Stimulated activated CD4-positive, alpha-beta T cell treated with anti-CD3 and anti-CD28 coated beads, TNF-alpha, amount 100 ng/mL, for 48 hours (primary cell): ENCODE measurements at places on chromosomes 6 and 20.

GRCh38 chr6:165163519-165163918, 145.9 kb downstream of the C6orf118 start:
- no peak for DNase-seq

- DNase-seq = no peak
Observed at GRCh38 chr20:31682927-31683326, 39.7 kb downstream of the BCL2L1 start.

- DNase-seq = no peak
Observed at GRCh38 chr6:17653198-17653882, 53.2 kb downstream of the FAM8A1 start.

DNA sequence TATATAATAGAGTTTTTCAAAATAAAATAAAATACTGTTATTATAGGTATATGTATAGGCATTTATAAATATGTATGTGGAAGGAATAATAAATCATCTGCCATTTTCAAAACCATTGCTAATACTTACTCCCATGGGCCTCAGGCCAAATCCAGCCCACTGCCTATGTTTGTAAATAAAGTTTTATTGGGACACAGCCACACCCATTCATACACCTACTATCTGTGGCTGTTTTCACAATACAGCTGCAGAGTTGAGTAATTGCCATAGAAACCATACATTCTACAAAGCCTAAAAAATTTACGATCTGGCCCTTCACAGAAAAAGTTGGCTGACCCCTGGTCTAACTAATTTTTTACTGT, 9.5 kb downstream of the ALDH5A1 start:
- DNase-seq = no peak

GRCh38 chr6:130070326-130070725, 51.9 kb downstream of the L3MBTL3 start:
- DNase-seq = no peak

DNA sequence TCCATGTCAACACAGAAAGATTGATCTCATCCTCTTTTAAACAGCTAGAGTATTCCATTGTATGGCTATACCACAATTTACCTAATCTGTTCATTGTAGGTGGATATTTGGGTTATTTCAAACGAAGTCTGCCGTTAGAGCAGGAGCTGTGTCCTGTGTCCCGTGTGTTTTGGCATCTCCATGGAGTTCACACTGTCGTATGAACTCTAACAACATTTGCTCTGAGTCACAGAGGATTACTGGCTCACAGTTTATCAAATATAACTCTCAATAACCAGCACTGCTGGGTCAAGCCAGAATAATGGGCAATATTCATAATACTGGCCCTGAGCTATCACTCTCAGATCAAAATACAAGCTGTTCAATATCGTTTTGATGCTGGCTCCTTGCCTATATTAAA, 16.4 kb downstream of the TRAM2 start:
- no peak for DNase-seq

DNA sequence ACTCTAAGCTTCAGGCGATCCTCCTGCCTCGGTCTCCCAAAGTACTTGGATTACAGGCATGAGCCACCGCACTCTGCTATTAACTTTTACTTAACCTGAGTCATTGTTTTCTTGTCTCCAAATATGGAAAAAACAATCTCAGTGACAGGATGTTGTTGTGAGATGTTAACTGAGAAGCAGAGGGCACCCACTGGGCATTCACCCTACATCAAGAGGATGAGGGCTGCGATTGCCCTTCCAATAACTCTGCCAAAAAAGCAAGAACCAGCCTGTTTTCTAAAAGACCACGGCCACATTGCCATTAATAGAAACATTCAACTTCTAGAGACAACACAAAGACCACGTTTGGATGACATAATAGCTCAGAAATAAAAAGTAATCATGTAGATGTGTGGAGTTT, 107.6 kb upstream of the SGK1 start:
- no peak for DNase-seq

DNA sequence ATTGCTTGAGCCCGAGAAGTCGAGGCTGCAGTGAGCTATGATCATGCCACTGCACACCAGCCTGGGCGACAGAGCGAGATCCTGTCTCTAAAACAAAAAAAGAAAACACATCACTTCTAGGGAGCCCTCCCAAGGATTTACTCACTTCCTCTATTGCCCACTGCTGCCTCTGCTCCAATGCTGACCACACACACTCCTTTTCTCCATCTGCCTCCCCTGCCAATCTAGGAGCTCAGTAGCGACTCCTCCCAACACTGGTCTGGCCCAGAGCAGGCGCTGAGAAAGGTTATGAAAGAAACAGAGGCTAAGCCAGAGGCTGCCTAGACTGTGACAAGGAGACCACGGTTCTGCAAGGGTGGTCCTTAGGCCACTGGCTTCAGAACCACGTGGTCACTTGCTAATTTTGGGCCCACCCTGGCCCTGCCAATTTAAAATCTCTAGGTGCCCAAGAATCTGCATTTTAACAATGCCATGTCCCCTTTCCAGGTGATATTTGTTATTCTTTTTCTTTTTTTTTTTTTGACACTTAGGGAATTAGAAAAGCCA, 1.3 kb upstream of the E2F1 start:
- no peak for DNase-seq

DNA sequence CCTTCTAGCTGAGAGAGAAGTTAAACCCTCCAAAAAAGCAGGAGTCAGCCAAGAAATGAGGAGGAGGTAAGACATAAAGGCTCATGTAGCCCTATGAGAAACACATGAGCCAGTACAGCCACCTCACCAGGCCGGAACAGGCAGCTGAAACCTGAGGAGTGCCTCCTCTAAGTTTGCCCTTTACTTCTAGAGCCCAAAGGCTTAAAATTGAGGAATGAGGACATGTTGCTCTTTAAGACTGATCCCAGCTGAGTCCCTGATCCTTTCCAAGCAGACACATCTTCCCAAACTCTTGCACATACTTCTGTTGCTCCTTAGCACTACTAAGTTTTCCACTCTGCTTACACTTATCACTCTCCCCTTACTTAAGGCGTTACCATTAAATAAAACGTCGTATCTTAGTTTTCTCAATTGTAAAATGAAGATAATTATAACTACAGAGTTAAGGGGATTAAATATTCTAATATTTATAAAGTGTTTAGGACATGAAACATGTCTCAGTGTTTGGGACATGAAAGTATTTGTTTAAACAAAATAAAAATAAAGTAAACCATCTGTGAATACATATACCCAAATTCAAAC, 124.0 kb downstream of the OGFRL1 start:
- no peak for DNase-seq

- DNase-seq = no peak
Observed at GRCh38 chr20:61679473-61679872, 386.2 kb downstream of the TAF4 start.

DNA sequence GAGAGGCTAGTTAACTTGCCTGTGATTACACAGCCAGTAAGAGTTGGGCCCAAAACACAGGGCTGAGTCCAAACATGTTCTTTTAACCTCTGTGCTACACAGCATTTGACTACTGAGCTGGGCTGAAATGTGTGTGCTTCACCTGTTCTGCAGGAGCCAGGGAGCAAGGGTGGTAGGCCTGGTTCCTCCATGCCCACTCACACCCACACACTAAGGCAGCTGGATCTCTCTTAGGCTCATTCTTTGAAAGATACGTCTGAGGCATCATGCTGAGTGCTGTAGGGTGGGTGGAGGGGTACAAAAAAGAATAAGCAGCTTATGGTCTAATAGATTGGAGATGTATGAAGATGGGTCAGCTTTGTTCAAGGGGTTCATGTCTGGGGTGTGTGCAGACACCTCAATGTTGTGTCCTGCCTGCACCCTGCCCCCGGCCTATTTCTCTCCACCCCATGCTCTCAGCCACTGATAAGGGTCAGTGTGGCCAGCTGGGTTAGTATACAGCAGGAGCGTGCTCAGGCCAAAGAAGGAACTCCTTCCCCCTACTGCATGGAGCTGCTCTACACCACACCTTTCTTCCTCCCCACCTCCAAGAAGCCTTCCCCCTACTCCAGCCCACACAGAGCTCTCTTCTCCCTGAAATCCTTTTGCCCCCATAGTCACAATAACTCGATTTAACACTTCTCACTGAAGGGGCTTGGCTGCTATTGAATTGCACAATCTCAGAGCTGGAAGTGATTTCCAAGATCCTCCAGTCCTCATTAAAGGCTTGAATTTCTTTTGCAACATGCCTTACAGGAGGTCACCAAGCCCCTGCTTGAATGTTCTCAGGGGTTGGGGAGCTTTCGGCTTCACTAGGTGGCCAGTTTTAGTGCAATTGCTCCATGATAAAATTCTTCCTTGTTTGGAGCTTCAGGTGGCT, 3.4 kb downstream of the PPP2R5D start:
- no peak for DNase-seq

- DNase-seq = no peak
Observed at GRCh38 chr6:16653226-16653625, 108.0 kb downstream of the ATXN1 start.

DNA sequence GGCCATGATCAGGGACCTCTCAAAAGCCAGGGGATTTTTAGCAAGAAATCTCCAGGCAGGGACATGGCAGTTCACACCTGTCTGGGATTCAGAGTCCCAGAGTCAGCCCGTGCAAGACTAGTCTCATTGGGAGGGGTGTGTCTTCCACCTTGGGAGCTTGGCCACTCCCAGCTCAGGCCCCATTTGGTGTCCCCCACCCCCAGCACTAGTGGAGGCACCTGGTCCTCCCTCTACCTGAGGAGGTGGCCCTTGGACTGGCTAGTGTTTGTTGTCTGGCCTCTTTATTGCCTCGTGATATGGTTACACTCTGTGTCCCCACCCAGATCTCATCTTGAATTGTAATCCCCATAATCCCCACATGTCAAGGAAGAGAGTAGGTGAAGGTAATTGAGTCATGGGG, 140.8 kb upstream of the PHACTR3 start:
- no peak for DNase-seq

- DNase-seq = no peak
Observed at GRCh38 chr6:46217671-46218131, 46.9 kb upstream of the ENPP5 start.

- no peak for DNase-seq
Observed at GRCh38 chr6:45986746-45987274, 28.9 kb downstream of the CLIC5 start.

DNA sequence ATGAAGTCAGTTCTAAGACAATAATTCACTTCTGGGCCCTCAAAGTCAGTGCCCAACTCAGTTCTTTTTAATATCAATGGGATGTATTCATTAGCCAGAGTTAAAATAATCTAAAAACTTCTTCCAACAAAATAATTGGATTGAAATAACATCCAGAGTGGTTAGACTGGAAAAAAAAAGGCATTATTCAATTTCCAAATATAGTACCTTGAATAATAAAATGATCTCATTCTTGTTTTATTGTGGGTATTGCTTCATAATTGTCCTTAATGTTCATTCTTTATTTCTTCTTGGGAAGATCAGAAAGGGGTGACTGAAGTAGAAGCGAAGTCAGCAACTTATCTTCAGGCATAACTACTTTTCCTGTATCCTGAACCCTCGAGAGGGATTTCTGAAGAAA, 85.1 kb upstream of the JARID2 start:
- DNase-seq = no peak

DNA sequence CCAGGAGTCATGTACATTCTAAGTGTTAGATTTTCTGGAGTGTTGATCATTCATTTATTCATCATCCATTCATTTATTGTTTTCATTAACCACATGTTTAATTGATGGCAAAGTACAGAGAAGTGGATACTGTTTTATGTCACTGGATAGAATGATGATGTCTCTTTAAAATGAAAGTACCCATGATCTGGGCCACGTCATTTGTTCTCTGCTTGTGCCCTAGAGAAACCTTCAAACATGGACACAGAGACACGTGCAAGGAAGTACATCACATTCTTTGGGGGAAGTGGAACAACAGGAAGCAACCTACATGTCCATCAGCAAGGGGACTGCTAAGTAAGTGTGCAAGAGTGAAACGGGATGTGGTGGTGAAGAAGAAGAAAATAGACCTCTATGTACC, 75.8 kb upstream of the TSHZ2 start:
- no peak for DNase-seq

DNA sequence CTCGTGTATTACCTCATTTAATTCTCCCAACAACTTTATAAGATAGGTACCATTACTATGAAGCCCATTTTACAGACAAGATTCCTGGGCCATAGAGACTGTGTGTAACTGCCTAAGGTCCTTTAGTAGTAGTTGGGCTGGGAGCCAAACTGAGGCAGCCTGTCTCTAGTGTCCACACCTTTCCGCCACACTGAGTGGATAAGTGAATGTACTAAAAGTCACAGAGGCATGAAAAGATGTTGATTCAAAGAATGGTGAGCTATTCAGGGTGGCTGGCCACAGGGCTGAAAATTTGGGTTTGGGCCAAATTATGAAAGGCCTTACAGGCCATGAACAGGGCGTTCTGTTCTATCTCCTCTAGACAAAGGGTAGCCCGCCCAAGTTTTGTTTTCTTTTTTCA, 11.0 kb downstream of the CD24 start:
- no peak for DNase-seq

- no peak for DNase-seq
Observed at GRCh38 chr6:124436803-124437202, 525.4 kb upstream of the RNF217 start.

DNA sequence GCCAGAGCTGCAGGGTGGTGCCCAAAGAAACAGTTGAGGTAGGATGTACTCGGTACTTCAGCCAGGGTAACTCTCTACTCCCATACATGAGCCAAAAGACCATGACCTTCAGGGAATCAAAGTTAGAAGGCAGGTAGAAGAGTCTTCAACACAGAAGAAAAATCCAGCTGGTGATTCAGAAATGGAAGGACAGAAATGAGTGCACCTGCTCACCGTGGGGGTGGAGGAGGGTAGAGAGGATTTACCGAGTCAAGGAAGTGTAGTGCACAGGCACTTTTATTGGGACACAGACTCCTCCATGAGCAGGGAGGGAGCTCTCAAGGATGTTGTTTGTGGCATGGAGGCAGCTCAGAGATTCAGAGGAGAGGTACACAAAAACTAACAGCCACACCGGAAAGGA, 330.3 kb upstream of the PRDM1 start:
- DNase-seq = no peak

GRCh38 chr20:43900121-43900466, 14.6 kb upstream of the TOX2 start:
- DNase-seq = no peak

GRCh38 chr6:128885381-128885780, 2.4 kb downstream of the LAMA2 start:
- no peak for DNase-seq

DNA sequence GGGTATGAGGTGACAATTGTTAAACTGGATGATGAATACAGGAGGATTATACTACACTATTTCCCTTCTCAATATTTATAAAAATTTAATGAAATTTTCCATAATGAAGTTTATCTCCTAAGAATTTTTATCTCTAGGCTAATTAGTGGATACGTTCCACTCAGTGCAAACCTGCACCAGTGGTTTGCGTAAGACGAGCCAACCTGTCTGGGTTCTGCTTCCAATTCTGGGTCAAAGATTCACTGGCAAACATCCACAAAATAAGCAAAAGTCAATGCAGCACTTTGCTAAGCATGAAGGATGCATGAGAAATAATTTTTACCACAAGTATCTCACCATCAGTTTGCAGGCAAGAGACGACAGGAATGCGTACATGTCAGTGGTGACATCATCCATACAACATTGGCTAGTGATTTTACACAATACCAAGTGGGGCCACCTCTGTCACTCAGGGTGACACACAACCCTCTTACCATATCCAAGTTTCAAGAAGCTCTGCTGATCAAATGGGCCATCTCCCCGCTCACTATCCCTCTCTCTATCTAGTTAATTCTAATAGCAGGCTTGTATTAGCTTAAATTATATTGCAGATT, 51.7 kb downstream of the FAM50B start:
- DNase-seq = no peak

- no peak for DNase-seq
Observed at GRCh38 chr6:158972241-158973233, 27.5 kb downstream of the RSPH3 start.

- DNase-seq = no peak
Observed at GRCh38 chr20:19512886-19513677, 245.0 kb upstream of the RIN2 start.

- DNase-seq = no peak
Observed at GRCh38 chr6:107784669-107785068, 39.4 kb downstream of the SCML4 start.
